ENCODE measurements at places on chromosomes 3 and 15.

GRCh38 chr3:128432971-128433836, 33.5 kb downstream of the DNAJB8 start:
- DNase-seq, result no peak

GRCh38 chr3:197810901-197811300, 19.8 kb downstream of the LRCH3 start:
- no peak for DNase-seq

- no peak for DNase-seq
Measured at GRCh38 chr3:43789028-43789427, 98.3 kb downstream of the ABHD5 start.

DNA sequence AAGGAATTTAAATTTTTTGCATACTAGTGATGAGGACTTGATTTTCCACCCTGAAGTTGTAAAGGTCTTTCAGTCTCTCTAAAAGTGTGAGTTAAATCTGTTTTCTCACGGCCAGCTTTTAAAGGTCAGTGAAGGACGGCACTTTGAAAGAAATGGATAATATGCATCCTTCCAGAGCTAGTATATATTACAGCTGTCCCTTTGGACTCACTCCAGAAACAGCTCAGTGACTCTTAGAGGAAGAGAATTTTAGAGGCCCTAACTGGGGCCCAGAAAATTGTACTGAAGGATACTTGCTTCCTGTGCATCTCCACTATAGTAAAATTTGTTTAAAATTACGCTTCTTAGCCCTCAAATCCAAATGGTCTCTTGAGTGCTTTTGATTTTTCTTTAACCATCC, 41.6 kb downstream of the PIK3CA start:
- no peak for DNase-seq

- no peak for DNase-seq
Measured at GRCh38 chr3:152267831-152268554, 736 bp upstream of the MBNL1 start.

DNA sequence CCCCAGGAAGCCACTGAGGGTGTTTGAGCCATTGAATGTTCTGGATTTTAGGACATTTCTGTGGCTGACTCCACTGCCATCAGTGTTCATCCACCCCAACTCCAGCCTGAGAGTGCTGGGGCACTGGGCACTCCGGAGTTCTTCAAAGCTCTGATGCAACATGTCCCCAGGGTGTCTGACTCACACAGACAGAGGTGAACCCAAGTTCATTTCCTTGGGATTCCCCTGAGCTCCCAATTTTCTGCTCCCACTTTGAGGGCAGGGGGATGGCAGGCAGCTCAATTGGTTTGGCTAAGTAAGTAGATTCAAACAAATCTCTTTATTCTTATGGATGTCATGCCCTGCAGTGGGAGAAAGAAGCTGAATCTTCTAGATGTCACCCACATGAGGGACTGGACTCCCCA, 2.2 kb downstream of the STRA6 start:
- DNase-seq, result no peak

Measured in activated CD4-positive, alpha-beta T cell treated with anti-CD3 and anti-CD28 coated beads for 4 hours (primary cell).